Epithelial cell of esophagus (primary cell): ENCODE measurements at places on chromosomes 7 and 10.
A peak's percentile ranks its signal among the peaks of the same experiment; 100 is the strongest.

GRCh38 chr10:51447119-51447518, 252.3 kb downstream of the CSTF2T start:
- DNase-seq: peak; percentile 15

DNA sequence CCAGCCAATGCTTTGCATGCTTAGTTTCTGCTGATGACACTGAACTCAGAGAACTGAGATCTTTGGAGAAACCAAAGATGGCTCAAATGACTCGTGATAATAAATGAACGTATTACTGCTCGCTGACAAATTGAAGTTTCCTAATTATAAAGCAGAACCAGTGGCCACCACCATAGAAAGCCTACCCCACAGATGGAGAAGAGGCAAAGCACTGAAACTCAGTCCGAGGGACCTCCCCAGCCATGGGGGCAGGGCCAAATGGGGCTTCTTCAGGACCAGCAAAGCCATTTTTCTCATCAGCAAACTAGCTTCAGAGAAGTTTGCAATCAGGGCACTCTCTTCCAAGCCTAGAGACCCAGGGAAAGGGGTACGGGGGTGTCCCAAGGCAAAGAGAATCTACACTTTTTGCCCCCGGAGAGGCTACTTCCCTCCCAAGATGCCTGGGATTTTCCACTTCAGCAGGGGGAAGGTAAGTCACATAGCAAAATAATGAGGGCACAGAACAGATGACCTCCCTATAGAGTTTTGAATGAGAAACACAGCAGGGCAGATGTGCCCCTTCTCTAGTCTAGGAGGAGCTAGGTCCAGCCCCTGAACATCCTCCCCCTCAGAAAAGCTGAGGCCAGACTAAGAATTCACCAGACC, 4.3 kb upstream of the IL6 start:
- DNase-seq: no peak

GRCh38 chr7:664402-664775, 62.1 kb upstream of the DNAAF5 start:
- DNase-seq: no peak

DNA sequence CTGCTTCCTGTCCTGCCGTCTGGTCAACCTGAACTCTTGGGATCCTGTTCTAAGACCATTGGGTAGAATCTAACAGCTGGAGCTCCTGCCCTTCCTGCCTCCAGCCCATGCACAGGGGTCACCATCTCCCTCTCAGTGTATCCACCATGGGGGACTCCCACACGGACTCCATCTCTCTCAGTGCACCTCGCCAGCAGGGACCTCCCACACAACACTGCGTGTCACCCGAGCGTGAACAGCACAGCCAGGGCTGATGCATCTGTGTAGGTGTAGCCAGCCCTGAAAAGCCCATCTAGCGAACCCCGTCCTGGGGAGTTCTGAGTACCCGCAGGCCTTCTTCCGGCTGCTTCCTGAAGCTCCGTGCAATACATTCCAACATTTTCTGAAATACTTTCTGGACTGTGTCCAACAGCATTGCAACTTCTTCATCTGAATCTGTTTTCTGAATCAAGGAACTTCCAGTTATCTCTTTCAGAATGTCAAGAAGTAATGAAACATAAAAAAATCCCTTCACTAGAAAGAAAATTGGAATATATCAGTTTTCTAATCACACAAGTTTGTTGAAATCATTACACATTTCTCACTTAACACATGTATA, 52.5 kb downstream of the NCAPG2 start:
- no peak for DNase-seq

DNA sequence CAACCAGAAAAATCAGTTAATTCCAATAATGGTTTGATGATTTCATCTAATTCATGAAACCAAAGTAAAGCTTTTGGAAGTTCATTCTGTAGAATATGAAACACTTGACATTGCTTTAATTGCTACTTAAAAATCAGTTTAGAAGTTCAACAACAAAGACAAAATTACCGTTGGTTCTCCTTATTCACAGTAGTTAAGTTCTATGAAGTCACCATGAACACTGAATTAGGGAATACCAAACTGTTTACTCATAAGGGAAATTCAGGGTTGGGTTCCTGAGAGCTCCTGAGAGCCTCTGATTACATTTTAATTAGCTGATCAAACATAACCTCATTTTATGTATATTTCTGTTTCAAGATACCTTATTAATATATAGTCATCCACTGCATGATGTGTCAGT, 46.2 kb downstream of the ZNF438 start:
- peak; percentile 77 for DNase-seq

GRCh38 chr10:121543545-121543944, 54.7 kb downstream of the FGFR2 start:
- DNase-seq: no peak

GRCh38 chr7:8418629-8419245, 14.7 kb upstream of the NXPH1 start:
- peak; percentile 74 for DNase-seq

DNA sequence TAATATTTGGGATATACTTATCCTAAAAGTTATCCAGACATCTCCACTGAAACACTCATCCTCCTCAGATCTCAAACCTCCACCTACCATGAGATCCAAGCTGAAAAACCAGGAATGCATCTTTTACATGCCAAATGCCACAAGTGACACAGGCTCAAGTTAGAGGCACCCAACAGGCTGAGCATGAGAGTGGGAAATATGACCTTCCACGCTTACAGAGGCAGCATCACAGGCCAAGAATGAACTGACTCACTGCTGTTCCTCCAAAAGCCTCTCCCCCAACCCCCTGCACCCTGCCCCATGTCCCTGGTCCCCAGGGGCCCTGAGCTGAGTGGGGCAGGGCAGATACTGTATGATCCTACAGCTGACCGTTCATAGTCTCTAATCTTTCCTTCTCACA, 4.8 kb upstream of the MTPAP start:
- DNase-seq: peak; percentile 8

- DNase-seq: no peak
These were observed 22.4 kb downstream of the KCNH2 start for GRCh38 chr7:150955519-150956394.

DNA sequence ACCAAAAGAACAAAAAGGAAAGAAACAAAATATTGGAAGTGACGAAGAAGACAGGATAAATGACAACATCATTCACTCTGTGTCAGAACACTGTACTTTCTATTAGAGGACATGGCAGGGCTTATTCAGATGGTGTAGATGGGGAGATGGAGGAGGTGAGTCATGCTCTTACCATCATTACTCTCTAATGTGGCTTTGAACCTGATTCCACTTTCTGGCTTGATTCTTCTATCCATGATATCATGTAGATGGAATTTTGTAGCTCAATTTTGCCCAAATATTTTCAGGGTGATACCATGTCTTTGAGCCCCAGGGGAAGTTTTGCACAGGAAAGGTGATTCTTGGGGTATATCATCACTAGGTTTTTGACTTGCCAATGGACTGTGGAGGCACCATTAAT, 91.7 kb downstream of the CFAP58 start:
- peak; percentile 86 for DNase-seq

DNA sequence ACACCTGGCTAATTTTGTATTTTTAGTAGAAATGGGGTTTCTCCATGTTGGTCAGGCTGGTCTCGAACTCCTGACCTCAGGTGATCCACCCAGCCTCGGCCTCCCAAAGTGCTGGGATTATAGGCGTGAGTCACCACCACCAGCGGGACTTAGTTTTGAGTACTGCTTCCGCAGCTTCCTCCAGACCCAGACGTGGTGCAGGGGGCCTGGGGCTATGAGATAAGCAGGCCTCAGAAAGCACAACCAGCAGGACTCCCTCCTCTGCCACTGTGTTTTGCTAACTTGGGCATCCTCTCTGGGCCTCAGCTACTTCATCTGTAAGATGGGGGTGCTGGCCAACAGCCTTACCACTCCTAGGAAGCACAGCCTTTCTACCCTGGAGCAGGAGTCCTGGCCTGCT, 37.8 kb downstream of the GOLGA7B start:
- DNase-seq: no peak

- no peak for DNase-seq
These were observed 19.5 kb downstream of the PRF1 start for GRCh38 chr10:70582793-70583668.

GRCh38 chr10:33660329-33660728, 325.9 kb upstream of the NRP1 start:
- DNase-seq: no peak
